Right atrium auricular region (tissue), 2 donors: ENCODE measurements at places on chromosomes 7 and 10. TPM values are rescaled to one million over a fixed set of nuclear protein-coding genes. Genes with fewer than 3 reads are reported as not detected.
A peak's percentile ranks its signal among the peaks of the same experiment; 100 is the strongest.

- H3K27ac ChIP-seq: no peak overlapping the region
- H3K27me3 ChIP-seq: no peaks in the 10 kb centered on the region
- no peaks in the 10 kb centered on the region for H3K36me3 ChIP-seq
- no peak for DNase-seq
- no peaks in the 10 kb centered on the region for H3K4me1 ChIP-seq
- no peak overlapping the region for H3K4me3 ChIP-seq
Observed at GRCh38 chr10:30869566-30869965, 162.1 kb downstream of the ZNF438 start.

DNA sequence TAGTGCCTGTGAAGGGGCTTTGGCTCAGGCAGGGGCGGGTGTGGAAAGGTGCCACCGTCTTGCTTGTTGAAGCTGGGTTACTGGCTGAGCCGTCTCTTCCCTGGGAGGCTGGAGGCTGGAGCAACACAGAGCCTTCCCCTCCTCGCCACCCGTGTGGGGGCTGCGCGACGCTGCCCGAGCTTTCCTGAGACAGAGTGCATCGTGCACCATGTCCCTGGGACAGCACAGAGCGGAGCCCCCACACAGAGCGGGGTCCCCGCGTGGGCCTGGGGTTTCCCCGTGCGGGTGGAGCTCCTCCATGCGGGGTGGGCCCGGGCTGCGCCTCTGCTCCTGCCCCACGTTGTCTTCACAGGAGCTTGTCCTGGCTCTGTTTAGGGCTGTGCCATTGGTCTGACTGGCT lies 69.9 kb downstream of the INPP5A start:
- H3K4me1 ChIP-seq: peaks cover 35% of the 10 kb centered on the region
- no peak overlapping the region for H3K4me3 ChIP-seq
- no peak for DNase-seq
- H3K27me3 ChIP-seq: no peaks in the 10 kb centered on the region
- no peak overlapping the region for H3K27ac ChIP-seq
- no peaks in the 10 kb centered on the region for H3K36me3 ChIP-seq

DNA sequence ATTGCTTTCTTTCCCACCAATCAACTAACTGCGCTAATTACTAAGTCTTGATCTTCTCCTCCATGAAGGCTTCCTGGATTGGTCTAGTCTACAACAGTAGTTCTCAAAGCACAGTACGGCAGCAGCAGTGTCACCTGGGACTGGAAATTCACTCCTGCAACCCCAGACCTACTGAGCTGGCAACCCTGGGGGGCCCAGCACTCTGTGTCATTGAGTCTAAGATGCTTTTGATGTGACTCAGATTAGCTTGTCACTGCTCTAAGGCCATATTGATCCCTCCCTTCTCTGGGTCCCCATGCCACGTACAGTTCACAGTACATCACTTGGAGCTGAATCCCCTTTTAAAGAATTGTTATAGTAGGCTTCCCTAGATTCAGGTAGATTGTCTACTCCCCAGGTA lies 65.7 kb upstream of the KMT2C start:
- no peak overlapping the region for H3K27ac ChIP-seq
- no peaks in the 10 kb centered on the region for H3K27me3 ChIP-seq
- H3K4me1 ChIP-seq: no peaks in the 10 kb centered on the region
- DNase-seq: no peak
- H3K4me3 ChIP-seq: no peak overlapping the region
- H3K36me3 ChIP-seq: no peaks in the 10 kb centered on the region

DNA sequence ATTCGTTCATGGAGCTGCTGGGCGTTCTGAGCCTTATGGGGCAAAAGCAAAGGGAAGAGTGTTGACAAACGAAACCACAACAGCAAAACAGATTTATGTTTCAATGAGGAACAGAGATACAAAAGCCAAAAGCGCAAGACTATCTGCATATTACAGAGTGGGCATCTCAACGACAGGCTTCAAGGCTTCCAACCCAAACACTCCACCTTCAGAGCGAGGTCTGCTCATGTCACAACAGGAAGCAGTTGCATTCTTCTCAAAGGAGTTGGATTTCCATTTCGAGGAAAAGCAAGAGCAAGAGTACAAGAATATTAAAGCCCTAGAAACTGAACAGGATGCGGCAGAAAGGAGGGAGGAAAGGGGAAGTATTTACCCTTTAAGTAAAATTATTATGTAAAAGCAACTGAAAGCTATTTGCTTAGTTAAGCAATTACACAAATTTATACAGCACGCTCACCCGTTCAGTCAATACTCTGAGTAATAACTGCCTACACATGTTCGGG lies 189.3 kb downstream of the ELMO1 start:
- H3K27me3 ChIP-seq: no peaks in the 10 kb centered on the region
- H3K4me1 ChIP-seq: no peaks in the 10 kb centered on the region
- DNase-seq: no peak
- no peak overlapping the region for H3K4me3 ChIP-seq

GRCh38 chr7:125661-126060 lies 66.7 kb upstream of the FAM20C start:
- H3K4me3 ChIP-seq: no peak overlapping the region
- H3K4me1 ChIP-seq: no peaks in the 10 kb centered on the region
- no peaks in the 10 kb centered on the region for H3K27me3 ChIP-seq
- no peak for DNase-seq
- H3K27ac ChIP-seq: no peak overlapping the region

- H3K27me3 ChIP-seq: no peaks in the 10 kb centered on the region
- H3K36me3 ChIP-seq: no peaks in the 10 kb centered on the region
- DNase-seq: no peak
- no peak overlapping the region for H3K4me3 ChIP-seq
Observed at GRCh38 chr10:116796469-116796868, 52.8 kb upstream of the ENO4 start.

DNA sequence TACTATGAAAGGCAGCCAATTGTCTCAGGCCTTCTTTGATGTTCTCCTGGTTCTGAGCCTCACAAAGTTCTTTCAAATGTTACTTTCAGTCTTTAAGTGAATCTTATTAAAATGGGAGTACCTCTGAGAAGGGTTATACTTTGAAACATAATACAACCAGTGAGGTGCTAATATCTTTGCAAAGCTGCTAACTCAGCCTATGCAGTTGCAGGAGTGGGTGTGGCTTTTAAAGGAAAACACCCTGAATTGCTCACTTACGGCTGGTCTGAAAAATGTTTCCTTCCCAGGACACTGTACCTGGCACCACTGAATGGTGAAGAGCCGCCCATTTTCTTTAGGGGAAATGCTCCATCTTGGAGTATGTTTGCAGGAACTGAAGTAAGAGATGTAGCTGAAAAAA lies 130.9 kb downstream of the CHN2 start:
- H3K27ac ChIP-seq: no peak overlapping the region
- H3K4me1 ChIP-seq: no peaks in the 10 kb centered on the region
- H3K36me3 ChIP-seq: no peaks in the 10 kb centered on the region
- no peaks in the 10 kb centered on the region for H3K27me3 ChIP-seq
- no peak overlapping the region for H3K4me3 ChIP-seq
- DNase-seq: no peak

- peaks cover 15% of the 10 kb centered on the region for H3K27me3 ChIP-seq
- DNase-seq: no peak
- no peak overlapping the region for H3K4me3 ChIP-seq
- no peaks in the 10 kb centered on the region for H3K36me3 ChIP-seq
Observed at GRCh38 chr7:26078437-26079336, 73.3 kb upstream of the NFE2L3 start.

GRCh38 chr10:88227342-88228018 lies 355.6 kb downstream of the RNLS start:
- H3K36me3 ChIP-seq: no peaks in the 10 kb centered on the region
- H3K4me3 ChIP-seq: no peak overlapping the region
- no peaks in the 10 kb centered on the region for H3K27me3 ChIP-seq
- peak overlapping the region; percentile 51 for H3K27ac ChIP-seq
- no peak for DNase-seq

DNA sequence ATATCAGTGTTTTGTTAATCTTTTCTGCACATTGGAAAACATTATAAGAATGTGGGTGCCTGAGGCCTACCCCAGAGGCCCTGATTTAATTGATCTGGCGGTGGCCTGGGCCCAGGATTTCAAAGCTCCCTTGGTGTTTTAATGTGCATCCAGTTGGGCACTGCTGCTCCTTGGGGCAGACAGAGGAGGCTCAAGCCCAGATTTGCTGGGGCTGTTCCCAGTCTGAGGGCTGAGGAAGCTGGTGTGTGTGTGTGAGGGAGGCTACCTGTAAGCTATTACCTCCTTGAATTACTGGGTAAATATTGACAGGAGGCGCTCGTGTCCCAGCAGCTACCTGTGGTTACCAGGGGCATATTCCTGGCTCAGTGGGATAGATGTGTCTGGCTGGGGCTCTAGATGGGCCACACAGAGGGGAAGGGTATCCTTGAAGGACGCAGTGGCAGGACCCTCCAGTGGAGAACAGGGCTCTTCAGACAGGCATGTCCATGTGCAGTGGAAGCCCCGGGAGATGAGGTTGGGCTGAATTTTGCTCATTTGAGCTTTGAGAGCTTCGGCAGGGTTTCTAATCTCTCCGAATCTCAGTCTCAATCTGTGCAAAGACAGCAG lies 975.4 kb upstream of the ZNF722 start:
- no peak overlapping the region for H3K4me3 ChIP-seq
- H3K4me1 ChIP-seq: no peaks in the 10 kb centered on the region
- no peaks in the 10 kb centered on the region for H3K36me3 ChIP-seq
- H3K27ac ChIP-seq: no peak overlapping the region
- no peaks in the 10 kb centered on the region for H3K27me3 ChIP-seq

- H3K4me3 ChIP-seq: no peak overlapping the region
- DNase-seq: no peak
- no peaks in the 10 kb centered on the region for H3K27me3 ChIP-seq
- H3K27ac ChIP-seq: no peak overlapping the region
- no peaks in the 10 kb centered on the region for H3K4me1 ChIP-seq
Observed at GRCh38 chr10:108052981-108053380, 888.5 kb upstream of the SORCS1 start.

DNA sequence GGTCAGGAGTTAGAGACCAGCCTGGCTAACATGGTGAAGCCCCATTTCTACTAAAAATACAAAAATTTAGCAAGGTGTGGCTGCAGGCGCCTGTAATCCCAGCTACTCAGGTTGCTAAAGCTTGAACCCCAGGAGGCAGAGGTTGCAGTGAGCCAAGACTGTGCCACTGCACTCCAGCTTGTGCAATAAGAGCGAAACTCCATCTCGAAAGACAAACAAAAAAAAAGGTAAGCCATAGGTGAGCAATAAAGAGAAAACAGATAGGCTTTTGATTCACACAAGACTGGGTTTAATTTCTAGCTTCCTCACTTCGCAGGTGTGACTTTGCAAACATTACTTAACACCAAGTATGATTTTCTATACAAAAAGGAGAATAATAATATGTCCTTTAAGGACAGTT lies 72.3 kb upstream of the ACBD5 start:
- no peaks in the 10 kb centered on the region for H3K36me3 ChIP-seq
- no peak overlapping the region for H3K27ac ChIP-seq
- no peak for DNase-seq
- H3K4me1 ChIP-seq: no peaks in the 10 kb centered on the region
- no peaks in the 10 kb centered on the region for H3K27me3 ChIP-seq
- H3K4me3 ChIP-seq: no peak overlapping the region

GRCh38 chr7:79828866-79829265 lies 305.8 kb upstream of the GNAI1 start:
- H3K27ac ChIP-seq: no peak overlapping the region
- H3K27me3 ChIP-seq: no peaks in the 10 kb centered on the region
- no peaks in the 10 kb centered on the region for H3K36me3 ChIP-seq
- DNase-seq: no peak

- no peaks in the 10 kb centered on the region for H3K4me1 ChIP-seq
- no peaks in the 10 kb centered on the region for H3K36me3 ChIP-seq
- H3K27ac ChIP-seq: no peak overlapping the region
- no peak for DNase-seq
- H3K27me3 ChIP-seq: no peaks in the 10 kb centered on the region
- H3K4me3 ChIP-seq: no peak overlapping the region
Observed at GRCh38 chr7:18287482-18287881, 208.1 kb upstream of the HDAC9 start.

GRCh38 chr7:101580596-101580995 lies 48.5 kb downstream of the MYL10 start:
- H3K4me1 ChIP-seq: no peaks in the 10 kb centered on the region
- H3K4me3 ChIP-seq: no peak overlapping the region
- H3K27me3 ChIP-seq: no peaks in the 10 kb centered on the region

- H3K27ac ChIP-seq: no peak overlapping the region
- no peaks in the 10 kb centered on the region for H3K36me3 ChIP-seq
- no peaks in the 10 kb centered on the region for H3K27me3 ChIP-seq
- no peak for DNase-seq
Observed at GRCh38 chr7:85554236-85555178, 367.7 kb upstream of the SEMA3D start.

DNA sequence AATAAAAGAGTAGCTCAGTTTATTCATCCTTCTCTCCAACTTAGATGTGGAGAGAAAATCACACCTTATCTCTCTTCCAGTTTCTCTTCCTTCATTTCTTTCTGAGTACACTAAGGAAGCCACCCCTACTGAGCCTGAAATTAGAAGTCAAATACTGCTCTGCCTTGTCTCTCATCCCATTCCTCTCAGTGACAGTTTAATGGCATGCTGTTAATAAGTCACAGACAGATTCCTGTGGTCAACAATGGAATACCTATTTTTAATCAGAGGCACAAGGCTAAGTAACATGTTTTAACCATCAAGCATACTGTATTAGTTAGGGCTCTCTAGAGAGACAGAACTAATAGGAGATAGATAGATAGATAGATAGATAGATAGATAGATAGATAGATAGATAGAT lies 253.2 kb downstream of the HTR7 start:
- DNase-seq: no peak
- no peaks in the 10 kb centered on the region for H3K36me3 ChIP-seq
- H3K27me3 ChIP-seq: no peaks in the 10 kb centered on the region
- no peaks in the 10 kb centered on the region for H3K4me1 ChIP-seq
- H3K27ac ChIP-seq: no peak overlapping the region

DNA sequence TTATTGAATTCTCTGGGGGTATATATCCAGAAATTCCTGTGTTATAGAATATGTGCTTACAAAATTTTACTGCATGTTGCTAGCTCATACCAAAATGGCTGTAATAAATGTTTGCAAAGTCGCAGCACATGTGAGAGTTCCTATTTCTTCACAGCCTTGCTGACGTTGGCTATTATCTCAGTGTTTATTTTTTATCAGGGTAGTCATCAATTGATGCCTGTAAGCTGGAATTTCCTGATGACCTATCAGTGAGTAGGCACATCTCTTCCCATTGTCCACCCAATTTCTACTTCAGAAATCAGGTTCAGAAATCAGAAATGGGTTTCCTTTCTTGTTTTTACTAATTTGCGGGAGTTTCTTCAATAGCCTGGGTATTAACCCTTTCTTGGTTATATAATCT lies 268.1 kb upstream of the FZD8 start:
- H3K4me3 ChIP-seq: no peak overlapping the region
- no peaks in the 10 kb centered on the region for H3K27me3 ChIP-seq
- H3K36me3 ChIP-seq: no peaks in the 10 kb centered on the region

The GALNT17 gene
- total RNA-seq: 4.0 TPM

The CPA2 gene
- not detected for total RNA-seq

The LRIT1 gene
- total RNA-seq: not detected

The ATOH7 gene
- total RNA-seq: not detected

The LARP4B gene
- total RNA-seq: 24.2 TPM

The CYP3A7 gene
- 2.0 TPM for total RNA-seq

The THNSL1 gene
- 2.1 TPM for total RNA-seq

The SEC24C gene
- total RNA-seq: 51.8 TPM

The C10orf105 gene
- total RNA-seq: not detected

The LIPK gene
- total RNA-seq: not detected

The PRSS2 gene
- total RNA-seq: 0.51 TPM

The ABCB4 gene
- 4.2 TPM for total RNA-seq

The CPVL gene
- 11.8 TPM for total RNA-seq

The EN2 gene
- not detected for total RNA-seq

The FAM25A gene
- not detected for total RNA-seq

The AKR1C1 gene
- 174 TPM for total RNA-seq

The HMX3 gene
- total RNA-seq: not detected
